ENCODE measurements at places on chromosomes 5 and 9.

DNA sequence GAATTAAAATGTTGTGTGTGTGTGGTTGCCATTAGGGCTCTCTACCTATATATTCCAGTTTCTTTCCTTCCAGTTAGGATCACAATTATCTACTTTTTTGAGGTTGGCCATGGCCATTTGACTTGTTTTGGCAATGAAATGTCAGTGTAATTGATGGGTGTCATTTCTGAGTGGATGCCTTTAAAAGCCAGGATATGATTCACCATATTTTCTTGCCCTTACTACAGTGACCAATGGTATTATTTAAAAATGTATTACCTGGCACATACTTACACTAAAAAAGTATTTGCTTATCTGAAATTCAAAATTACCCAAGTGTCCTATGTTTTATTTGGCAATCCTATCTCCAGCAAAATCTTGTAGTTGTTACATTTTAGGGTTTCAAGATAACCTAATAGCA is 258.7 kb upstream of the ACTBL2 start:
- no peak for DNase-seq

- DNase-seq = no peak
Measured at GRCh38 chr9:131188976-131189375, 63.6 kb downstream of the NUP214 start.

DNA sequence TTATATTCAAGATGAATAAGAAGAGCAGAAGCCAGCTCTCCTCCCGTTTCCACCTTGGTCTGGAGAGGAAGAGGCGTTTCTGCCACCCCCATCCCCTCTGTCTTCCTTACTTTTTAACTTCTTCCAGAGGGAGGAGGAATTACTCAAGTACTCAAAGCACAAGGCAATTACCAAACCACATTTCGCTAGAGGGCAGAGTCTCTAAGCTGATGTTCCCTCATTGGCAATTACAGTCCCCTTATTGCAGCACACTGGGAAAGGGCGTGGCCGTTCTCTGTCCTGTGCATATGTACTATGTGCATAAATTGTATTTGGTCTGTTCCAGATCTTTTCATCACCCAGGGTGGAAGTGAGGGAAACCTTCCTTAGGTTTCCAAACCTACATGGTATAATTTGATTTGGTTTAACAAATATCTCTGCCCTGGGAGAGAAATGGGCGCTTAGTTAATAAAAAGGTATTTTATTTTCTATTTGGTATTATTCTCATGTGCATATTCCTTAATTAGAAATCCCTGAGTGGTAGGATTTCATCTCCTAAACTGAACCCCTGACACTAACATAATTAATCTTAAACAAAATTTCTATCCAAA is 29.8 kb upstream of the ALDOB start:
- DNase-seq = no peak

- no peak for DNase-seq
Measured at GRCh38 chr5:144122641-144123040, 47.8 kb downstream of the YIPF5 start.

DNA sequence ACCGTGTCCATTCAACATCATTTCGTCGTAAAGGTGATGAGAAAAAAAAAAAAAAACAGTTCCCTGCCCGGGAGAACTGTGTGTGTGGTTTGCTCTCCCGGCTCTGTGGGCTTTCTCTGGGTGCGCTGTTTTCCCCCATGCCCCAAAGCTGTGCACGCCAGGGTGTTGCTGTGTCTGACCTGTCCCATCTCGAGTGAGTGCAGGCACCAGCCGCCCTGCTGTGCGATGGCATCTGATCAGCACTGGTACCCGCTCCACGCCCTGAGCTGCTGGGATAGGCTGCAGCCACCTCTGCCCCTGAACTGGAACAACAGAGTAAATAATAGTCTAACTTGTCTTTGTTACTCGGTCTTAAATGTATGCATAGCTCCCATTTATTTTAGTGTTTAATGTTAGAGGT is 33.3 kb downstream of the CEP72 start:
- no peak for DNase-seq

- no peak for DNase-seq
Measured at GRCh38 chr5:57509501-57510260, 27.1 kb upstream of the ACTBL2 start.

DNA sequence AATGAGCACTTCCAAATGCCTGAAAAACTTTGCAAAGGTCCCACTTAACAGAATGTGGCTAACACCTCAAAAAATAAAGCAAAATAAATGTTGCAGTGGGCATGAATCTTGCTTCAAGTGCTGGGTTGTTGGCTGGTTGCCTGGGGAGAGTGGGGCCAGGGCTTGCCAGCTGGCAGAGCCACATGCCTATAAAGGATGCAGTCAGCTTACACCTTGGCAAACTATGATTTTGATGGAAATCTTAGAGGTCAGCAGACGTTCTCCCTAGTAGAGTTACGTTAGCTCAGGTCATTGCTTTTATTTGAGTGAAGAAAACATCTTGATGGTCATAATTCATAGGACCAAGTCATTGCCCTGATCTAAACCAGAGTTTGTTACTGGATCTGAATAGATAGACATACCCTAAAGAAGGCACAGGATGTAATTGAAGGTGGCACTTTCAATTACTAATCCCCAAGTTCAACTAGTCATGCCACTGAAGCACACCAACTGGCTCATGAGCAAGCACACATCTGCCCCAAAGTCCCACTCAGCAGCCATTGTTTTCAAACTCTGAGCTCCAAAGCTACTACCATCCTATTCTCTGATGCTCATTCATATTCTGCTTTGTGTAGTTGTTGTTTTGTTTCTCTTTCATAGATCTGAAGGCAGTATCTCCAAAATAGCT is 51.2 kb upstream of the ZSWIM6 start:
- DNase-seq = peak; percentile 33

- no peak for DNase-seq
Measured at GRCh38 chr5:109721741-109722140, 32.0 kb downstream of the MAN2A1 start.

DNA sequence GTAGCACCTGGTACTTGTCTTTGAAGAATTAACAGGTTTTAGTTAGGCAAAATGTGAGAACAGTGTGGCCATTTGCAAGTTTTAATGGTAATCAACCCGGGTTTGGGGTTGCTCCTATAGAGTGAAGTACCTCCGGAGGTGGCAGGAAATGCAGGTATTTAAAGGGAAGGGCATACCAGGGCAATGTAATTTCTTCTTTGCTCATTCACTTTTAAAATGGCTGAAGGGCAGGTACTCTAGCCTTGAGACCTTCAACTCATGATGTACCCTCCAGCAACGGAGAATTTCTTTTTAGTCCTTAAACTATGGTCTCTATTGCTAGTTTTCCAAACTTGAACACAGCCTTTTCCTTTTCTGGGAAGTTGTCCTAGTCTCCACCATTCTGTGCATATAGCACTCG is 1.3 kb upstream of the HSPA4 start:
- no peak for DNase-seq

GRCh38 chr9:98341157-98342097 is 86.0 kb upstream of the TBC1D2 start:
- no peak for DNase-seq

DNA sequence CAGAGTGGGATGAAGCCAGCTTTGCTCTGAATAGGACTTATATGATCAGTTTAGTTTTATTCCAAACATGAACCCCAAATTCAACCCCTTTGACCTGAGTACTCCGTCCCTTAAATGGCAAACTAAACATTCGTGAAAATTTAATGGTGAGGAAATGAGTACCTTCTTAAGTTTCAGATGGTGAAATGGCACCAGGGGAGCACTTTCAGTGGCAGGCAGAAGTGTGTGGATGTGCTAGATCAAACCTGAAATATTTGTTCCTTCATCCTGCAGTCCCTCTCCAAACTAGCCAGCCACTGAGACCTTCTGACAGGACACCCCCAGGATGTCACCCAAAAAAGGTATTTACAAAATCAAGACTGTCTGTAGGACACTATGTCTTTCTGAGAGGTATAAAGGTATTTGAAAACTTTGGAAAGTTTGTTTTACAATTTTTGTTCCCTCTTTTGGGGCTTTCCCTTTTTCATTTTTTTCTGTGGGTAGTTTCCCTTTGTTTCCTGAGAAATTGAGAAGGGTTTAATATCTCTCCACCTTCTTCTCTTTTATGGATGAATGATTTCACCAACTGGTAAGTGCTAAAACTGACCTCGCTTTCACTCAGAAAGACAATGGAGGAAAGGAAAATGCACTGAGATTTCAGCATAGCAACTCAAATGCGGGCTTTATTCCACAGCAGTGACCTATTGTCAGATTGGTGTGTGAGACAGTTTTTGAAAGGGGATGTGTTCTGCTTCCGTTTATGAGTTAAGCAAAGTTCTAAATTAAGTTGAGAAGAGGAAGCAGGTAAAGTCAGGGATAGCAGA is 127.1 kb downstream of the TMC1 start:
- no peak for DNase-seq

DNA sequence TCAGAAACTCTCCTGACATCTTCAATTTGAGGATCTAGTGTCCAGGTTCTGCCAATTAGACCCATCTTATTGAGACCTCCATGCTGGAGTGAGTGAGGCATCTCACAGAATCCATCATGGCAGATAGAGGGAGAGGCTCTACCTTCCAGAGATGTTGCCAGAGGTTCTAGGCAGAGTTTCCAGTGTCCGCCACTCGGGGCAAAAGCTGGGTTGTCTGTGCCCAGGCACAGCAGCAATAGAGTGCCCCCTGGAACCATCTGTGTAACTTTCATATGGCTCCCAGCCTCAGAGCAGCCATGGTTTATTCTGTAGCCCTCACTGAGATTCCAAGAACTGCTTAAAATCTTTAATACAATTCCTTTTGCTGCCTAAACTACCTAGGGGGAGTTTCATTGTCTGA is 16.6 kb upstream of the CCDC112 start:
- no peak for DNase-seq

DNA sequence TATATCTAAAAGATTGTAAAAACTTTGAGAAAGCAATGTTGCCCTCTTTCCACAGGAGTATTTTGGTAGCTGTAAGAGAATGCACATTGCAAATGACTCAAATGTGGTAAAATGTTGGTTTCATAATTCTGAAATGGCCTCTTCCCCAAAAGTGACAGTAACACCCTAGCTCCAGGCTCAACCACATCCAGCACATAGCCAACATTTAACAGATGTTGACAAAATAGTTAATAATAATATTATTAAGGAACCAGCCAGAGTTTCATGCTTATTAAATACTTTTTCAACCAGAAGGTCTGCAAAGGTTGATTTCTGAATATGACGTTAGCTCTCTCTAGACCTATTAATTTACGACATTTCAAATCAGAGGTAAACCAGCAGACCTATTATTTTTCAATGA is 1.3 kb downstream of the ANXA1 start:
- no peak for DNase-seq

DNA sequence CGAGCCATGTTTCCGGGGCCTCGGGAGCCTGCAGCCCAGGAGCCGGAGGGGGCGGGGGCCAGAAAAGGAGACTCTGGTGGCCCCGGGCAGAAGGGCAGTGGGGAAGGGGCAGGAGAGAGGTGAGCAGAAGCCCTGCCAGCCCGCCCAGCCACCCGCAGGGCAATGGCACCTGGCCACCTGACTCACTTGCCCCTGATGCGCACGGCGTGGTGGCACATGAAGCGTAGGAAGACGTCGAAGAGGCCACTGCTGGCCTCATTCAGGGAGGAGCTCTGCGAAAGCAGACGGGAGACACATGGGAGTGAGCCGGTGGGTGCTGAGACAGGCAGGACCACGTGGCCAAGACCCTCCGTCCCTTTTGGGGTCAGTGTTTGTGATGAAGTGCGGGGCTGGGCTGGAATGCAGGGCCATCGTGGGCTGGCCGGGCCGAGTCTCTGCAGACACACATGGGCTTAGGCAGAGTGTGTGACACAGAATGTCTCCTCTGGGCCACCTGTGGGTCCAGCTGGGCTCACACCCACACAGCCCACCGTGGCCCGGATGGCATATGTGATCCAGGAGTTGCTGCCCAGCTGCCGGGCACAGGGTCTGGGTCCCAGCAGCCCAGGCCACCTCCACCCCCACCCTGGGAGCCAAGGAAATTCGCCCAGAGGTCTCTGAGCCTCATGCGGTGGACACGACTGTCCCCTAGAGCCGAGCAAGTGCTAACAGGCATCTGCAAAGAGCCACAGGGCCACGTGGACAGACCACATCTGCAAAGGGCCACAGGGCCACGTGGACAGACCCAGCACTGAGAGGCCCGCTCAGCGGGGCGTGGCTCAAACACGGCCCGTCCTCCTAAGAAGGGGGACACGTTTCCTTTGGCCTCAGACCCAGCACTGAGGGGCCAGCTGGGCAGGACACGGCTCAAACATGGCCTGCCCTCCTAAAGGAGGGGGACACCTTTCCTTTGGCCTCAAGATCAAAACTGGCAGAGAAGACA is 23.6 kb downstream of the TERT start:
- DNase-seq = no peak

DNA sequence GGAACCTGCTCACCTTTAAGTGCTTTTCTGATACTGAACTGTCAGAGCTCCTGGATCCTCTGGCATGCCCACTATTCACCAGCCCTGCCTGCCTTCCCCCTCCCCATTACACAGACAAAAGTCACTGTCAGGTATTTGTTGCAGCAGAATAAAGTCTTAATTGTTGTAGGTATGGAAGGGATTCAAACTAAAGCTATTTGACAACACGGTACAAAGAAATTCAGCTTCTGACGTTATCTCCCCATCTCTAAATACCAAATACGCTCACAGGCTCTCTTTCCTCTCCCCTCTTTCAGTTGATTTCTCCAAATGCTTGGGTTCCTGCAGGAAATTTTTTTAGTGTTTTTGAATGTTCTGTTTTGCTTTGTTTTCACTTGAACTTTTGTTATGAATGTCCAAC is 9.3 kb upstream of the TGFBR1 start:
- no peak for DNase-seq

DNA sequence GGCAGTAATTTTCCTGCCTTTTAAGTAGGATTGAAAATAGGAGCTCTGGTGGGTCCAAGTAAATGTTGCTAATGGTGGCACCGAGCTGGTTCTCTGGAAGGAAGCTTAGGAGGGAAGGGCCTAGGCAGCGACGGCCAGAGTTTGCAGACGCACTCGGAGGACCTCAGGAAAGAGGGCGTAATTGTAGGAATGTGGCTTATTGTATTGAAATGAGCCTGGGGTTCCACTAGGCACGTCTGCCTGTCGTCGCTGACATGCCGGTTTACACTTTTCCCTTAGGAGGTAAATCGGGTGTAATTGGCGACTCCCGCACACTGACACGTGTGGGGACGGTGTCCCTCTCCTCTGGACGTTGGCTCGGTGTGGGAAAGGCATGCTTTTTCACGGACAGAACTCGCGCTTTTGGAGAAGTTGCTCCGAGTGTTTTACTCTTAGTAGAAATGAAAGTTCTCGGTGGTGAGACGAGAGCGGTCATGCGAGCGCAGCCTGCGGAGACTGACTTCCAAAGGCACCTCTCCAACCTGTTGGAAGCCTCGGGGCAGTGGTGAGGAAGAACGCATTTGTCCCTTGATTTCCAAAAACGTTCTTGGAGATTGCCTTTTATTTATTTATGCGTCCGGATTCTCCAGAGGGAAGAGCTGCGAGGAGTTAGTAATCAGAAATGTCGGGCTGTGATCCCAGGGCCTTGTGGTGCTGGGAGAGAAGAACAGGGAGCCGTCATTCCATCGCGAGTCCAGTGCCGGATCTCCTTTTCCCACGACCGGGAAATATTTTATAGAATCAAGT is 1.3 kb downstream of the NR4A3 start:
- DNase-seq = peak; percentile 34

GRCh38 chr9:26171691-26172090 is 493.4 kb upstream of the TUSC1 start:
- no peak for DNase-seq

- no peak for DNase-seq
Measured at GRCh38 chr5:146081556-146081955, 23.8 kb downstream of the PLAC8L1 start.

GRCh38 chr5:111645303-111645838 is 111.6 kb downstream of the NREP start:
- DNase-seq = no peak
